ENCODE measurements at places on chromosomes 13 and 19.

DNA sequence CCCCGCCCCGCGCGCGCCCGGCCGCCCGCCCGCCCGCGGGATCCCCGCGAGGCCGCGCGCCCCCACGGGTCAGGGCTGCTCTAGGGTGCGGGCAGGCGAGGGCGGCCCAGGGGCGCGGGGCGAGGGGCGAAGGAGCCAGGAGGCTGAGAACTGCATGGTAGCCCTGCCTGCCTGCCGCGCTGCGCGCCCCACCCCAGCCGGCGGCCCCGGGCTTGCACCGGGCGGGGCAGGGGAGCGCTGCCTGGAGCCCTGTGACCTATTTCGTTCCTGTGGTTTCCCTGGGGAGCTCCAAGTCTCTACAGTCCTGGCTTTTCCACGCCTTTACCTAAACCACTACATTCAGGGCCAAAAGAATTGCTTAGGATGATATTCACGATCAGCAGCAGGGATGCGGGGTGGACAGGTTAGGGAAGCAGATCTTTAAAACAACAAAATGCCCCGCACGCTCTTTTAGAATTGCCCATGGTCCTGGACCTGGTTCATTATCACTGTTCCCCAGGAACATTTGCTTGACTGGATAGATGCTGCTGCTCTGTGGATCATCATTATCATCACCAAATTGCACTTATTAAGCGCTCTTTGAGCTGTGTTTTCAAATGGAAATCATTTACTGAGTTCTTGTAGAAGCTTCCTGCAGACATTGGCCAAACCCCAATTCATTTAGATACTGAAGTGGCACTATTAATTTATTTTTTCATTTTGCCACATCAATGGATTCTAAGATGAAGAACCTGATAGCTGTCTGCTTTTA is 421 bp upstream of the GPR12 start:
- DNase-seq: no peak

DNA sequence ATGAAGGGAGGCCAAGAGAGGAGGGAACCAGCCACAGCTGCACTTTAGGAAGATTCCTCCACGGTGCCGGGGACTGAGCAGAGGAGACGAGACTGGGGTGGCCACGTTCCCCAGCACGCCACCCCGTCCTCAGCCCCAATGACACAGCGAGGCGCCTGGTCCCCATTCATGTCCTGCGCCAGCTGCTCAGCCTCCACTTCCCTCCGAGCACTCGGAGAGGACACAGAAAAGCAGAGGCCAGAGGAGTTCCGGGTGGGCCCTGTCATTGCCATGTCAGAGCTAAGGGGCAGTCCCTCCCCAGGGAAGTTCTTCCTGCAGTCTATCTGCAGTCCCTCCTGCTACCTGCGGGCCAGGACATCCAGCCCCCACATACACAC is 53.2 kb upstream of the NFIC start:
- DNase-seq: no peak

GRCh38 chr19:7429638-7430282 is 59.1 kb downstream of the PEX11G start:
- no peak for DNase-seq

DNA sequence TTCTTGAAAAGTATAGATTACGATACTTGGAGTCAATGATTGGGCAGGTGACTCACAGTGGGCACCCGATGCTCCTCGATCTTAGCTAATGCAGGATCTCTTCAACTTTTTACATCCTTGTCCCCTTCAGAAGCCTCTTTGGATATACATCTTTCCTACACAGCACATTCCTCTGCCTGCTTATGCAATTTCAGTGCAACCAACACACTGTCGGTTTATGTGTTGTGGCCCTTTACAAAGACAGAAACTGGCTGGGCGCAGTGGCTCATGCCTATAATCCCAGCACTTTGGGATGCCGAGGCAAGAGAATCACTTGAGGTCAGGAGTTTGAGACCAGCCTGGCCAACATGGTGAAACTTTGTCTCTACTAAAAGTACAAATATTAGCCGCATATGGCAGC is 2.6 kb downstream of the GPR42 start:
- DNase-seq: no peak

All from GM12891 (cell line).